SK-N-SH treated with all-trans-retinoic acid at 6 μM for 48 hours (cell line): ENCODE measurements at places on chromosomes 12 and 14.

DNA sequence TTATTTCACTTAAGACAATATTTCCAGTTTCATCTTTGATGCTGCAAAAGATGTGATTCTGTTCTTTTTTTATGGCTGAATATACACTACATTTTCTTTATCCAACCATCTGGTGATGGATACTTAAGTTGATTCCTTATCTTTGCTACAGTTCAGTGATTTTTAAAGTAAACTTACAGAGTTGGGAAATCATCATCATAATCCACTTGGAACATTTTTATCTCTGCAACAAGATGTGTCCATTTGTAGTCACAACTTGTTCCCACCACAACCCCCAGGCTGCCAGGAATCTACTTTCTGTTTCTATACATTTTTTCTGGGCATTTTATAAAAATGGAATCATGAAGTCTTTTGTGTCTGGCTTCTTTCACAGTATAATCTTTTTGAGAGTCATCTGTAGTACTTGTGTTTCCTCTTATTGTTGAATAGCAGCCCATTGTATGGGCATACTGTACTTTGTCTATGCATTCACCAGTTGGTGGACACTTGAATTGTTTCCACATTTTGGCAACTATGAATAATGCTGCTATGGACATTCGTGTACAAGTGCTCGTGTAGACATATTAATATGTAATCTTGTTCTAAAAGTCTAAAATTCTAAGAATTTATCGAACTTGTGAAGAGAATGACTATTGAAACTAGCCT, 212.5 kb upstream of the DDHD1 start:
- ATAC-seq, result no peak

DNA sequence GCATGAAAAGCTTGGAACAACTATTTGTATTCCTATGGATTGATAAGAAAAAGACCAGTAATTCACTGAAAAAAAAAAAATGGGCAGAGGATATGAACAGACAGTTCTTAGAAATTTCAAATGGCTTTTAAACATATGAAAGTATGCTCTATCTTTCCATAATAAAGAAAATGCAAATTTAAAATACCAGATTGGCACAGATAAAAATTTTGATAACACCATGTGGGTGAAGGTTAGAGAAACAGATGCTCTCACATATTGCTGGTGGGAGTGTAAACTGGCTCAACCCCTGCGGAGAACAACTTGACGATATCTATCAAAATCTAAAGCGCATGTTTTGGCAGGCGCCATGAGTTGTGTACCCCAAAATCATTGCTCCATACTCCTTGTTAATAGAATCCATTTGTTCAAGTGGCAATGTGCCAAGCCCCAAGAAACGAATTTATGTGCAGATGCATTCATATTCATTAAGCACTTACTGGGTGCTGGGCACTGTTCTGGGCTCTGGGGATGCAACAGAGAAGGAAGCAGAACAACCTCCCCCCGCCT, 29.5 kb upstream of the TMPO start:
- no peak for ATAC-seq

GRCh38 chr14:55711175-55711811, 131.3 kb downstream of the KTN1 start:
- no peak for ATAC-seq

DNA sequence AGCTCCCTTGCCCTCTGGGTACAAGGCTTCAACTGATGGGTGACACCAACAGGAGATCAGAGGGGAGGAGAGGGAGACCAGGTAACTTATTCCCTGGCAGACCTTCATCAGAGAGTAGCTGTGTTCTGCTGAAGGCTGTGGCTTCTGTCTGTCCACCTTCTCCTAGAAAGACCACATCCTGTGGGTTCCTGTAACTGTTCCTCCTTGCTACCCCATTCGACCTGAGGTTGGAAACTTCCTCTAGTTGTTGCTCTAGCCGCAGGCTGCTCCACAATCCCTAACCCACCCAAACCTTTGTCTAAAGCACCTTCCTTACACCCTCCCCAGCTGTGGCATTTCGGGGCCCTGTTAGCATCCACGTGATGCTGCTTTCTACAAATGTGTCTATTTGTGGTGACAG, 454.2 kb downstream of the DPF3 start:
- no peak for ATAC-seq

DNA sequence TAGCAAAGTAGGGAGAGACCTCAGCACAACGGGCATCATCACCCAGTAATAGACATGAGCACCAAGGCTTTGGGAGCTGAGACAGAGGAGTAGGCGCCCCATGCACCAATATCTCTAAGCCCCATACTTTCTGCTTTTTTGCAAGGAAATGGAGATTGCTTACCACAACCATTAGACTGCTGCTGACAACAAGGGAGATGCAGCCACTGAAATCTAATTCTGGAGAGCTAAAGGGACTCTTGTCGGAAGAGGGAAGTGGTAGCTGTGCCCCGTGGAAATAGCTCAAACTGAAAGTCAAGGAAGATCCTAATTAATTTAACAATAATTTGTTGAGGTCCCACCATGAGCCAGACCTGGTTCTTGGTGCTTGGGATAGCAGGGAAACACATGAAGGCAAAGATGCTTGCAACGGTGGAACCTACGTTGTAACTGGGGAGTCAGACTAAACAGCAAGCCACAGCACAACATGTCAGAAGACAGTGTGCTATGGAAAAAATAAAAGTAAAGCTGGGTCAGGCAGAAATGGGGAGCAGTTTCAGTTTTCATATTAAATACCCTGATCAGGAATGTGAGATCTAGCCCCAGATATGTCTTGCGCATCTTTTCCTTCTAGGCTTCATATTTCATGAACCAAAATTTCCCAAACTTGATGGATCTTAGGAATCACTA, 1131.0 kb downstream of the BCL11B start:
- no peak for ATAC-seq

DNA sequence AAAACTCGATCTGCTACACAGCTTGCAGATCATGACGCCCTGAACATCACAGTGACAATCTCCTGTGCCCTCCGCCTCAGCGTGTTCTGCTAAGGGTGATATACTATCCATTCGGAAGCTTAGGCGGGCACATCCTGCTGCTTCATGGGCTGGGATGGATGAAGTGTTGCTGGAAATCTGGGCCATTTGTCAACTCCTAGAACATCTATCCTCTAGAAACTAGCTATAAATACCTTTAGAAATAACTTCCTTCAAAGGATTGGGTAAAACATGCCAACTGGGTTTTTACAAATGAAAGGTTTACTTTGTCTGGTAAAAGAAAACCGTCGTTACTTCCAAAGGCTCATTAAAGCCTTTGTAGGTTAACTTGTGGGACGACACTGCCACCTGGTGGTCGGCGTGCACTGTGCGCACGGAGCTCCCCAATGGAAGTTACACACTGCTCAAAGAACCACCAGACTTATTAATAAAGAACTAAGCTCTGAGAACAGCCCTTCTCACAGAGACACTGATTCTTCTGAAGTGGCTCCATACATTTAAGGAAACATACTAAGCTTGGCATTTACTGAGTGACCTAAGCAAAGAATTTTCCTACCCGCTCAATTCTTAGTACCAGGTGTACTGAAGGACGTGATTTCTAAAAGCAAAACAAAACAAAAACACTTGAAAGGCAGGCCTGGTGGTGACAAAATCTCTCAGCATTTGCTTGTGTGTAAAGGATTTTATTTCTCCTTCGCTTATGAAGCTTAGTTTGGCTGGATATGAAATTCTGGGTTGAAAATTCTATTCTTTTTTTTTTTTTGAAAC, 21.6 kb upstream of the CACNA2D4 start:
- peak; percentile 86 for ATAC-seq

DNA sequence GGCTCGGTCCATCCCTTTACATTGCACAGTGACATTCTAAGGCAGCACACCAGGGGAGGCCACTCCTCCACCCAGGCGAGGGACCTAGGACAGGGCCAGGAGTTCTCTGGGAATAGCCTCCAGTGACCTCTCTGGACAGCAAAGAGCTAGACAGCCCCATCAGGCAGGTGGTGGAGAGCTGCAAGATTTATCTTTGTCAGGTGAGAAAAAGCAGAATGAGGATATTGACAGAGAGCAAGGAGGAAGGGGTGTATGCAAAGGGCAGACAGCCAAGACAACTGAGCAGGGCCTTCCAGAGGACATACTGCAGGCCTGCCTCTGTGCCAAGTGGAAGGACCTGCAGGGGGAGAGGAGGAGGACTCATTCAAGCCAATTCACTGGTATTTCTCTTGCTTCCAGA, 112.4 kb upstream of the MAX start:
- ATAC-seq, result peak; percentile 76

- no peak for ATAC-seq
These were observed 53.6 kb upstream of the EIF5 start for GRCh38 chr14:103280278-103280928.

DNA sequence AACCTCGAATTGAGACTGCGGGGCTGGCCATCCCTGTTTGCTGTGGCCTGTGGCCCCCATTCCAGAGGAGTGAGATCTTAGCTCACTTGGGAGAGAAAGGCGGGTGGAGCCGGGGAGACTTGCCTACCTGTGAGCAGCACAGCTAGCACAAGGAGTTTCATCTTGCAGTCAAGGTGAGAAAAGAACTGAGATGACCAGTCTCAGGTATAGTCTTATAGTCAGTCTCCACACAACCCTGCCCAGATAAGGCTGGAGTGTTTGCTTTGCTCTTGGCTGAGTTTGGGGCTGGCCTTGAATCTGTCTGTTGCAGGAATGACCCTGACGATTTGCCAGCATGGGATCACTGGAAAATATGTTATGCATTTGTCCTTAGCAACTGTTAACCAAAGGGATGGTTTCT, at the start of gene PLA2G1B:
Gene PLA2G1B, minus strand, starts transcription at position 187 of the 400 bp plus-strand sequence. Its CDS starts 26 bp downstream, at position 161.
- ATAC-seq, result no peak

DNA sequence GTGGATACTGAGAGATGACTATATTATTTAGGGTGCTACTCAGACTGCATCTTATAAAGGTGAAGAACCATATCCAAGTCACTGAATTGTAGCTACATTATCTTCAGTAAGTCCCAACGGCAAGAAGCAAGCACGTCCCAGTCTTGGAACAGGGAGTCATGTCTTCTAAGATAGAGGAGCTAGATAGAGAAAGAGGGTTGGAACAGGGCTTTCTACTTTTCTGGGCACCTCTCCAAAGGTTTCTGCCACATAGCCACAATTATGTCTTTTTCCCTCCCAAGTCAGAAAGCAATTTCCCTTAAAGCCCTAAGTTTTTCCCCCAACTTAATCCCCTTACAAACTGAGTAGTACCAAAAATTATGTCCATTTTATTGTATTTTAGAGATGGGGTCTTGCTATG, 22.4 kb downstream of the MAPK1IP1L start:
- ATAC-seq, result peak; percentile 22

- ATAC-seq, result no peak
These were observed 57.5 kb upstream of the PIWIL1 start for GRCh38 chr12:130280231-130280630.

GRCh38 chr12:49100380-49100779, 5.8 kb upstream of the DHH start:
- ATAC-seq, result no peak

GRCh38 chr14:95691591-95691990, 5.4 kb downstream of the TCL1B start:
- ATAC-seq, result no peak

DNA sequence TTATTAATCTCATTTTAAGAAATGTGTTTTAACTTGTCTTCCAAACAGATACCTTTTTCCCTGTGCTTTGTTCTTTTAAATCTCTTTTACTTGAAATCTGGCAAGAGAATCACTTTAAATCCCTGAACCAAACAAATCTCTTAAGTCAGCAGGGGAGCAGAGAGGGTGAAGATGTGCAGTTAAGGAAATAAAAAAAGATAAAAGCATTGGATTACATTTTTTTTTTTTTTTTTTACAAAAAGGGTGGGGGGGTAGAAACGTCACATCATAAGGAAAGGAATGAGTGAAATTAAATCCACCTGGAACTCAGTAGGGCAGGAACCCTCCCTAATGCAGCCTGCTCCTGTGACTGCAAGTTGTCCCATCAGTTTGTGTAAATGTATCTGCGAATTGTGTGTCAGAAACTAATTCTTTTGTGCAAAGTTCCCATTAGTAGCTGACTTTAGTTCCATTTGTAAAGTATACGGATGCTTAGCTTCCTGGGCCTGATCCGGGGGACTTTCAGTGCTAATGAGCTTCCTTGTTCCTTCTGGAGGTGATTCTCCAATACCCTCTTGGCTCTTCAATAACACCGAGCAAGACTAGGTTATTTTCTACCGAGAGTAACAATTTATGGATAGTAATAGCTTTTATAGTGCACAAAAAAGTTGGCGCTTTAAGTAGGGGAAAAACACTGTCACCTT, 1.5 kb downstream of the TTC6 start:
- ATAC-seq, result no peak

DNA sequence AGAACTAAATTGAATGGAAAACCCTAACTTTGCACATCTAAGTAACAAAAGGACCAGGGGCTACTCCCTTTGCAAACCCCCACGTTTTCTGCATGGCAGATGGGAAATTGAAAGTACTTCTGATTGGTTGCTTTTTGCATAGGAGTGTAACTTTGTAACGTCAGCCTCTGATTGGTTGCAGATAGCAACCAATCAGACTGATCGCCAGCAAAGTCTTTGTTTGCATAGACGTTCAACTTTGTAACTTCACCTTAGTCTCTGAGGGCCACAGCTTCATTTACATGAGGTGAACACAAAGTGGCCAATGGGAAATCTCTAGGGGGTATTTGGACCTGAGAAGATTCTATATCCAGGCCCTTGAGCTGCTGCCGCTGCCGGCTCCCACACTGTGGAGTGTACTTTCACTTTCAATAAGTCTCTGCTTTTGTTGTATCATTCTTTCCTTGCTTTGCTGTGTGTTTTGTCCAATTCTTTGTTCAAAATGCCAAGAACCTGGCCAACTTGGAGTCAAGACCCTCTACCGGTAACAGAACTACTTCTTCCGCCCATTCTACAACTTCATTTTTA, 102.5 kb upstream of the PRICKLE1 start:
- no peak for ATAC-seq

GRCh38 chr12:40212566-40212965, 12.2 kb upstream of the LRRK2 start:
- ATAC-seq, result no peak

DNA sequence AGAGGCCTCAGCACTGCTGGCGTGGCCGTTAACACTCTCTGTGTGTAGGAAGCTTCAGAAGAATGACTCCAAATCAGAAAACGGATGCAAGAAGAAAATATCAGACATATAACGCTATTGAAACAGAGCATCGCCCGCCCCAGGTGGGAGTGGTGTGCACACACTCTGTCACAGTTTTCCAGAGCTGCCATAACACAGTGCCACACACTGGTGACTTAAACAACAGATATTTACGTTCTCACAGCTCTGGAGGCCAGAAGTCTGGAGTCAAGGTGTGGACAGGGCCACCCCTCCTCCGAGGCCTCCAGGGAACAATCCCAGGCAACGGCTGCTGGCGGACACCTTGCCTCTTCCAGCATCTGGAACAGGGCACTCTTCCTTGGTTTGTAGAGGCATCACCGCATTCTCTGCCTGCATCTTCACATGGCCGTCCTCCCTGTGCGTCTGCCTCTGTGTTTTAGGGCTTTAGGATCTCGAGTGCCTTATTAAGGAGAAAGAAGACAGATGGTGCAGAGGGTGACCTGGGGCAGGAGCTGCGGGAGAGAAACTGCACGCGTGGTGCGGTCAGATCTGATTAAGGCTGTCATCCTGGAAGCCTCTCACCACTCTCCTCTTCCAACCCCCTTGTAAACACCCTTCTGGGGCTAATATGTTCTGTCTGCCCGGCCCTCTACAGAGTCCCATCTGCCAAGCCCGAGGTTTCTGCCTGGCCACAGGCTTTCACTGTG, 141.0 kb downstream of the SLC15A4 start:
- no peak for ATAC-seq

- no peak for ATAC-seq
These were observed 57.3 kb upstream of the TMEM132D start for GRCh38 chr12:129961091-129961490.

- no peak for ATAC-seq
These were observed 22.7 kb upstream of the SRGAP1 start for GRCh38 chr12:63821781-63822251.
